Posterior vena cava (tissue), 2 donors: ENCODE measurements at places on chromosomes 5 and 9. TPM values are rescaled to one million over a fixed set of nuclear protein-coding genes. Genes with fewer than 3 reads are reported as not detected.

DNA sequence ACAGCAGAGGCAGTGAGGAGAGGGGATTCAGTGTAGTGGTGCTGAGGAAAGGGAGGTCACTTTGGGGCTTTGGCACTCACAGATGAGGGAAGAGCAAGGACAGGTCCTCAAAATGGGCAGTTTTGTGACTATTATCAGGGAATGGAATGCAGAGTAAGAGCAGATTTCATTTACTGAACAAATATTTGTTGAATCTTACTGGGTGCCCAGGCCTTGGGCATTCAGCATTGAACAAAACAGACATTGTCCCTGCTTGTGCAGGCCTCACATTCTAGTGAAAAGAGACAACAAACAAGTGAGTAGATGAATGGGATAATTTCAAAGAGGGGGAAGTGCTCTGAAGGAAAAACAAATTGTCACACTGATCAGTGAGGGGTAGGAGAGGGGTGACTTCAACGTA, 404.1 kb downstream of the DMRT2 start:
- no peak for DNase-seq

DNA sequence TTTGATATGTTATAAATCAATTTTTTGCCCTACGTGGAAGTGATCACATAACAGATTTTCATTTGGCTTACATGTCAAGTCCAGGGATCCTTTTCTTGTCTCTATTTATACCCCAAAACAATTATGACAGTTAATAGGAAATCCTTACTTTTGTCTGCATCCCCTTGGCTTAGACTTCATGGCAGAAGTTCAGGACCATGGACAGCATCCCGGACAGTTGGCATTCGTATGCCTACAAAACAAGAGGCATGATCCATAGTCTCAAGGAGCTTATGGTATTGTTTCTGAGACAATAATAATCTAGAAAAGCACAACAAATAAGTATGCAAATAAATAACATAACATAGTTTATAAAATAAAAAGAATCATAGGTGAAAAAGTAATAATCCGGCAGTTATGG, 214.3 kb upstream of the GRIA1 start:
- DNase-seq = no peak

GRCh38 chr5:149824846-149825245, 94.7 kb downstream of the PPARGC1B start:
- no peak for DNase-seq

DNA sequence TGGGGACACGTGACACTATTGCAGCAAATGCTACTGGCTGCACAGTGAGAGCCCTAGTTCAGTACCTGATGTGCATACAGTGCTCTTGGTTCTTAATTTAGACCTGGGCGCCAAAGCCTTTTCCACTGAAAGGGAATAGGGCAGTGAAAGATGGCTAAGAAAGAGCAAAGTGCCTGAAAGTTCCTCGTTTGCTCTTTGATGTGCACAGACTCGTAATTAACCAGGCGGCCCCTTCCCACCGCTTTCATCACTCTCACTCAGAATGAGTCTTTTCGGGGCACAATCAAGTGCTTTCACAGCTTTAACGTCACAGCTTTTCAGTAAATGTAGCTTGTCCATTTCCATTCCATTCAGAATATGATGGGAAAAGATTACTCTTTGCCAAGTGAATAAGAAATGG, 116.6 kb upstream of the ADRA1B start:
- DNase-seq = no peak

The AMACR gene
- 6.4 TPM for total RNA-seq

DNA sequence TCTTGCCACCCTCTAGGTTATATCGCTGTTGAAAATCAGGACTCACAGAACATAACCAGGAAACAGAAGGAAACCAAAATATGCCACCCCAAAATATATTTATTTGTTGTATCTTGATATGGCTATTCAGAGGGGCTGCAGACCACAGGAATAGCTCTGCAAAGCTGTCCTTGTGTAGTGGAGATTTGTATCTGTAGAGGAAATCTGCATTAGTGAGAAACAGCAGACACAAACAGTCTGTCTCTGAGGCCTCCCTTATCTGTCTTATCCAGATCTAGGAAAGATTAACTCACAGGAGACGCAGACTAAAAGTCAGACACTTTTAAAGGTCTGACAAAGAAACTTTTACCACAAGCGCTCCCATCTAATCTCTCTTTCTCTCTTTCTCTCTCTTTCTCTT, 54.1 kb upstream of the CEMIP2 start:
- DNase-seq = no peak

The ATOX1 gene
- 68.6 TPM for total RNA-seq

The CDO1 gene
- 4.1 TPM for total RNA-seq

The WWC1 gene
- total RNA-seq = 0.33 TPM

GRCh38 chr9:1910269-1910811, 104.8 kb upstream of the SMARCA2 start:
- no peak for DNase-seq

The ZMAT2 gene
- 34.9 TPM for total RNA-seq

The ESM1 gene
- total RNA-seq = 0.19 TPM

The TTC16 gene
- 0.14 TPM for total RNA-seq

The HRCT1 gene
- 20.1 TPM for total RNA-seq

GRCh38 chr5:4722886-4723285, 417.2 kb upstream of the ADAMTS16 start:
- DNase-seq = no peak

GRCh38 chr5:180807654-180808414, 5.2 kb upstream of the MGAT1 start:
- DNase-seq = no peak

GRCh38 chr5:142796492-142797109, 26.4 kb downstream of the ARHGAP26 start:
- DNase-seq = no peak

The CATSPER3 gene
- total RNA-seq = 0.43 TPM

GRCh38 chr9:125525921-125526631, 180.9 kb downstream of the MAPKAP1 start:
- DNase-seq = no peak

DNA sequence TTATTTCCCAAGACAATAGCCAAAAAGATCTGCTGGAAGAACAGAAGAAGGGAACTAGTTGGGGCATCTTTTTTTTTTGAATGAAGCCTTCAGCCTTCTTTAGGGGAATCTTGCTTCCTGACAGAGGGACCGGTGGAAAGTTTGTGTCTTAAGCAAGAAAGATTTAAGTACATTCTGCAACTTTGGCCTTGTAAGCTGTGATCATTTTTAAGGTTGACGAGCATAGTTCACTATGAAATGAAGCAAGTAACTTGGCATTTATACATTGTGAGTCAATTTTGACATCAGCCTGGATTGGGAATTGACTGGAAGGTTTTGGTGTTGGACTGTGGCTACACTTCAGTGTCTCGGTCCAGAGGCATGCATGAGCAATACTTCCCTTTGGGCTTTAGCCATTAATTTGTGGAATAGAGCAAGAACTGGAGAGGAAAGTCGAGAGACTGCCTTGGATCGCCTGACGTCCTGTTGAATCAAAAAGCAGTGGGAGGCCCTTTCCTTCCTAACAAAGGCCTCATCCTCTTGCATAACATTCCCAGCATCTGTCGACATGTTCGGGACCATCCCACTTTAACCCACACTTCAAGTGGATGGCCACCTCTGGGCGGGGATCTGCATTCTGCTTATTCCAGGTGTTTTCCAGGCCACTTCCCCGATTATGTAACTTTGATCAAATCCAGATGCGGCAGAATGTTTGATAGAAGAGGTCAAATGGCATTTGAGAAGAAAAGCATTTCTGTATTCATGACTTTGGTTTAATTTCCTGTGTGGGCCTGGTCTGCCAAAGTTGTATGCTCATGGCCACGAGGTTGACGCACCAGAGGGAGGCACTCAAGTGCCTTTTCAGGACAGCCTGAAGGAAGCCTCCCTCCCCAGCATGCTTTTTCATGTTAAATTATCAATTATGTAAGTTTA, 12.5 kb downstream of the ABL1 start:
- DNase-seq = peak; percentile 92

DNA sequence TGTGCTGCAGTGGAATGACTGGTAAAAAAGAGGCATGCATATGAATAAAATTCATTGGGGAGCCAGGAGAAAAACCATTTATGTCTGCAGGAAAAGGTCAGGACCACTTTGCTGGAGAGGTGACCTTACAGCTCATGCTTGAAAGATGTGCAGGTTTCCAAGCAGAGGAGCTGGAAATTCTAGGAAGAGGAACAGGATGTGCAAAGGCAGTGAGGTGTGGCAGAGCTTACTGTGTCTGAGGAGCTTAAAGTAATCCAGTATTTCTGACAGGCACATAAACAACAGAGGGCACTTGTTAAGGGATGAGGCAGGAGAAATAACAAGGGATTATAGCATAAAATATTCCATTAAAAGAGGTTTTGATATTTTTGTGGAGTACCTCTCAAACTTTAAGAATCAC, 203.2 kb downstream of the CD180 start:
- DNase-seq = no peak

GRCh38 chr9:125966959-125967711, 220.0 kb downstream of the PBX3 start:
- no peak for DNase-seq

DNA sequence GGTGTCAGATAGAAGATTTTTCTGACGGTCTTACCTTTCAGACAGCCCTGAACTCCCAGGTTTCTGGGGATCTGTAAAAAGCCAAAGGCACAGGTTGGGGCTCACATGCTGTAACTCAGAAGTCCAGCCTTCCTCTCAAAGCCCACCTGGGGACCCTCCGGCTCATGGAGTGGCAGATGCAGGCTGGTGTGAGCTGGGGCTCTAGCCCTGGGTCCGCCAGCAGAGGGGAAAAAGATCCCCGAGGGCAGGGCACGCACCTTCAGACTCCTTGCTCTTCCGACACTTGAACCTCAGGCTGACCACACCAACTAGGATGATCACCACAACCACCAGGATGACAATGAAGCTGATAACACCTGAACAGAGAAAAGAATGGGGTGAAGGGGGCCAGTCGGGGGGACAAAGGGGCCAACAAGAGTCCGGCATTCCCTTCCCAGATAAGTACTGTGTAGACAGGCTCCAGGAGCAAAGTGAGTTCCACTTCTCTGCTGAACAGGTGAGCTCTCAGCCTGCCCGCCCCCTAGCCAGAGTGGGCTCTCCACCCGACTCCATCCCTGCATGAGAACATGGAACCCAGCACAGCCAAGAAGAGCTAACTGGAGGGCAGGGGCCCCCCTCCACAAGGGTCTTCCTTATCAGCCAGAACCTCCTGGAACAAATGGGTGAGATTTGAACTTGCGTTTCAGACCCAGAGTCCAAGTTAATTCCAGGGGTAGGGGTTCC, 7.8 kb downstream of the ECSCR start:
- peak; percentile 44 for DNase-seq

GRCh38 chr9:111924281-111924680, 27.7 kb downstream of the UGCG start:
- DNase-seq = no peak

GRCh38 chr5:167602067-167602466, 689.4 kb upstream of the WWC1 start:
- DNase-seq = no peak

DNA sequence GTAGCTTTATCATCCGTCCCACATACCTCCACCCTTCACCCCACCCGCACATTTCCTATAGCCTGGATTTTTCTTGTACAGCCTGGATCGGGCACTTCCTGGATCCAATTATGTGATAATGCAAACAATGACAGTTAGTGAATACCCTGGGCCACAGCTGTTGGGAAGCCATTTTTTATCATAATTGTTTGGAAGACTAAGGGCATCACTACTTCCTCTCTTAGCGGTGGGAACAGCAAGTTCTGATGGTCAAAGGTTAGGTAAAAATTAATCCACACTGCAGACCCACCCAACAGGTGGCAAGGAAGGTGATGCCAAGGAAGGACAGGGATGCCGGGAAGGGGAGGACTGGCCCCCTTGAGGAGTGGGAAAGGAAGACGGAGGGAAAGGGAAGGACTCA, 183.7 kb downstream of the SAXO1 start:
- DNase-seq = no peak

DNA sequence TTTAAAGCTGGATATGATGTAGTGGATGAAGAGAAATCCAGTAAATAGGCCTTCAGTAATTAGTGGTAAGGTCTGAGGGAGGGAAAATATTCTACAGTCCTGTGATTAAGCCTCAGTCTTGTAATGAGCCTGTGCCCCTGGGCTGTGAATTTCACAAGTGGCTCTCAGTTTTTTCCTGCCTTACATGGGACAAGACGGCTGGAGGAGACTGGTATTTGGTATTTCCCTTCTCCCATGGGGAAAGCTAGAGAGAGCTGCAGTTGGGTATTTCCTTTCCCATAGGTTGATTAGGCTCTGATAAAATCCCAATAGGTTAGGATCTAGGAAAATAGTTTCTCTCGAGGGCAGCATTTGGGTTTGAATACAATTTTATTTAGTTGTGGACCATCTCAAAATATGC, 62.2 kb upstream of the GNA14 start:
- no peak for DNase-seq
